Chondrocyte (in vitro differentiated cells): ENCODE measurements at places on chromosomes 5 and 9. TPM values are rescaled to one million over a fixed set of nuclear protein-coding genes. Genes with fewer than 3 reads are reported as not detected.

Gene PRR7
- 4.8 to 5.5 TPM (median 5.3 TPM) in 3 replicates for total RNA-seq

GRCh38 chr5:95298651-95299050 lies 13.8 kb upstream of the MCTP1 start:
- no peaks in the 10 kb centered on the region for H3K4me1 ChIP-seq
- peaks cover 53% of the 10 kb centered on the region for H3K27me3 ChIP-seq
- no peak for DNase-seq
- no peak overlapping the region for H3K27ac ChIP-seq
- no peaks in the 10 kb centered on the region for H3K36me3 ChIP-seq

DNA sequence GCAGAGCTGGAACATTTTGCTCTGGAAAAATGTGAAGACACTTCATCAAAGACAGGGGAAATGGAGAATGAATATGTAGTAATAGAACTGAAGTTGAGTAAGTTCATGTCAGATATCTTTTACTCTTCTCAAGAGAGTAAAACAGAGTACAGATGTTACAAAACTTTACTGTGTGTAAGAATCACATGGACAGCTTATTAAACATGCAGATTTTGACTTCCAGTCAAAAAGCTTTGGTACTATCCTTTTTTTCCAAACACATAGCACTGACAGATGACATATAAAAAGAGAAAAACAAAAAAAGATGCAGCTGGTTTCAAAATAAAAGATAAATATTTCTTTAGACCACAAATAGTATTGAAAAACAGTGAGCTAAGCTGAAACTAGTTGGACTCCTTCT lies 115.4 kb downstream of the FBN2 start:
- peaks cover 8% of the 10 kb centered on the region for H3K36me3 ChIP-seq
- DNase-seq = no peak
- H3K27me3 ChIP-seq = no peaks in the 10 kb centered on the region
- H3K4me3 ChIP-seq = no peak overlapping the region
- H3K4me1 ChIP-seq = peaks cover 3% of the 10 kb centered on the region
- no peak overlapping the region for H3K27ac ChIP-seq

DNA sequence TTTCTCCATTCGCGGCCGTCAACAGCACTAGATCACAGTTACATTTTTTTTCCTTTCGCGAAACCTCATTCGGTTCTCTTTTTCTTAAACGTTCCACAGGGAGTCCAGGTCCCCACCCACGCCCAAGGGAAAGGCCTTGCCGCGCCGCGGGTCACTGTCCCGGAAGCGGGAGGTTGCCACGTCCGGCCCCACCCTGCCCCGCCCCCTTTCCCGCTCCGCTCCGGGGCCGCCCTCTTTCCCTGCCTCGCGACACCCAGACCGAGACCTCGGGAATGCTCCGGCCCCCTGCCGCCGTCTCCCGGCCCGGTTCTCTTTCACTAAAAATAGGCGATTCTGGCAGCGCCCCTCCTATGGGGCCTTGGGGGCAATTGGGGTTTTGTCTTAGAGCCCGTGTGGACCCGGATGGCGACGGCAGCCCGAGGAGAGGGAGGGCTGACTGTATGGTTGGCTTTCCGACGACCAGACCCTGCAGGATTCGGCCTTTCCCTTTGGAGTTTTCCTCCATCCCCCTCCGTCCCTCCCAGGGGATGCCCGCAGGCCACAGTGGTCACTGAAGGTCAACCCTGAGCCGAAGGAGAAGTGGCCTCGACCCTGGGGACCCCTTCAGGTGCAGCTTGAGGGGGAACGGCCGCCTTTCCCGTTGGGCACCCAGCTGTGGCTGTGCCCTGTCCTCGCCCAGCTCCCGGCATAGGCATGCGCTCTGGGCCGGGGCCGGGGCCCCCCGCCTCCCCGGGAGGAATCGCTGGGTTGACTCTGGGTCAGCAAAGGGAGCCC lies 2.8 kb upstream of the RACK1 start:
- peak overlapping the region; percentile 94 for H3K4me3 ChIP-seq
- peaks cover 66% of the 10 kb centered on the region for H3K4me1 ChIP-seq
- peak; percentile 96 for DNase-seq

Gene OR2Y1
- not detected in 3 replicates for total RNA-seq

DNA sequence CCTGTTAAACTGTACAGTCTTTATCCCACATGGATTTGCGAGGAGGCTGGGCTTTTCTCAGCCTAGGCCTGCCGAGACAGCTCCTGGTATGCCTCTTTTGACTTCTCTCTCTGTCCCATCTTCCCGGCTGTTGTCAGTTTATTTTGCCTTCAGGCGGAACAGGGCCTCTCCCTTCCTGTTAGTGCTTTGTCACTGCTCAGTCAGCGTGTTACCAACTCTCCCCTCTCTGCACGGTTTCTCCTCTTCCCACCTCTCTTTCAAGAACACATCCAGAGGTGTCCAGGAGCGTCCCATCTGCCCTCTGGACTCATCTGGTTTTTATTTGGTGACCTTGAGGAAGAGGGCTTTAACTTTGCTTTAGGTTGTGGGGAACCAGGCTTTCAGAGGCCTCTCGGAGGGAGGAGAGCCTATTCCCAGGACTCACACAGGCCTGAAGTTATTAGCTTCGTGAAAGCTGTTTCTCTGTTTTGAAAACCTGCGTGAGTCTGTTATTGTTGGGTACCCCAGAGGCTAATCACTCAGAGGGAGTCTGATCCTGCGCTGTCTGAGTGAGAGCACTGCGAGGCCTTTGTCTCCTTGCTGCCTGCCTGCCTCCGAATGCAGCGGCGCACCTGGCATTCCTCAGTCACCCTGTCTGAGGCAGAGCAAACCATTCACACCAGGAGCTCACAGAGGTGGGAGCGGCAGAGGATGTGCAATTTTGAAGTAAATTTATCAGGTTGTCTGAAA lies 234.4 kb upstream of the MPDZ start:
- H3K27me3 ChIP-seq = no peaks in the 10 kb centered on the region
- peak overlapping the region; percentile 93 for H3K27ac ChIP-seq
- H3K4me1 ChIP-seq = peaks cover 14% of the 10 kb centered on the region
- H3K36me3 ChIP-seq = no peaks in the 10 kb centered on the region
- DNase-seq = no peak
- no peak overlapping the region for H3K4me3 ChIP-seq

Gene PLAC8L1
- total RNA-seq = 0.59 to 0.97 TPM (median 0.94 TPM) in 3 replicates

DNA sequence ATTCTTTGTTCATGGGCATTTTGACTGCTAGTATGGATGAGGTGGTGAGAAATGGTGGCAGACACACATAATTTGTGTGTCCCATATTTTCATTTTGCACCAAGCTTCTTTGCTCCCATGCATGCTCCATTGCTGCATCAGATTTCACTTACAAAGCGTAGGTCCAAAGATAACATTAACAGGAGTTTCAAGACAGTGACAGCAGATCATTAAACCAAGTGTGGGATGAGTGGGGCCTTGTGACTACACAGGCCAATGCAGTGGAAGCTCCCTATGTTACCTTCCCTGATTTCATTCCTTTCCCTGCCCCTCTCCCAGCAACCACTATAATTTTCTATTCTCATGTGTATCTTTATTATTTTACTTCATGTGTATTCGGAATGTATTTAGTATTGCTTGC lies 142.0 kb downstream of the AOPEP start:
- DNase-seq = no peak
- no peaks in the 10 kb centered on the region for H3K36me3 ChIP-seq
- H3K27me3 ChIP-seq = no peaks in the 10 kb centered on the region
- H3K27ac ChIP-seq = peak overlapping the region; percentile 94

Gene SPINK4
- total RNA-seq = not detected in 3 replicates

Gene ARL15
- 13.7 to 32.9 TPM (median 14.0 TPM) in 3 replicates for total RNA-seq

Gene FBP2
- total RNA-seq = not detected in 3 replicates

- no peaks in the 10 kb centered on the region for H3K27me3 ChIP-seq
- DNase-seq = no peak
- H3K36me3 ChIP-seq = no peaks in the 10 kb centered on the region
- H3K4me3 ChIP-seq = no peak overlapping the region
Measured at GRCh38 chr5:104472811-104473210, 910.2 kb upstream of the NUDT12 start.

DNA sequence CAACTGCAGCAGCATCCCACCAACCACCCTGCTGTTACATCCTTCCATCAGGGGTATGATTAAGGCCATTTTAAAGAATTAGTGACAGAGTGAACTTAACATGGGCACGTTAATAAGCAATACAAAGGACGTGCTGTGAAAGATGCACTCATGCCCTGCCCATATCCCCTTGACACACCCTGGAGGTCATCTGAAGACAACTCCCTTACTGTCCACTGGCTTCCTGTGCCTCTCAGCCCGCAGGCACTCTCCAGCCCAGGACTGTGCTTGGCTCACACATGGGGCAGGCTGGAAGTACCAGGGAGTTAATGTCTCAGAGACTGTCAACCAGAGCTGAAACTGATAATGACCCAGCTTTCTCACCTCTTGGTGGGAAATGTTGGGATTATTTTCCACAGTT lies 81.8 kb downstream of the TRIM36 start:
- no peak overlapping the region for H3K27ac ChIP-seq
- peaks cover 47% of the 10 kb centered on the region for H3K27me3 ChIP-seq
- no peaks in the 10 kb centered on the region for H3K36me3 ChIP-seq
- no peaks in the 10 kb centered on the region for H3K4me1 ChIP-seq
- DNase-seq = no peak
- H3K4me3 ChIP-seq = no peak overlapping the region

Gene CDO1
- 2.8 to 7.1 TPM (median 3.3 TPM) in 3 replicates for total RNA-seq
